IPS DF 19.7 (cell line): ENCODE measurements at places on chromosomes 12 and 14.

GRCh38 chr12:102962986-102963385 lies 5.5 kb downstream of the ASCL1 start:
- no peak for DNase-seq

DNA sequence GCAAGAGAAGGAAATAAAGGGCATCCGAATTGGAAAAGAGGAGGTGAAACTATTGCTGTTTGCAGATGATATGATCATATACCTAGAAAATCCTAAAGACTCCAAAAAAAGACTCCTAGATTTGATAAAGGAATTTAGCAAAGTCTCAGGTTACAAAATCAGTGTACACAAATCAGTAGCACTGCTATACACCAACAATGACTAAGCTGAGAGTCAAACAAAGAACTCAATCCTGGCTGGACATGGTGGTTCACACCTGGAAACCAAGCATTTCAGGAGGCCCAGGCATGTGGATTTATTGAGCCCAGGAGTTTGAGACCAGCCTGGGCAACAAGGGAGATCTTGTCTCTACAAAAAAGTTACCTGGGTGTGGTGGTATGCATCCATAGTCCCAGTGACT lies 188.7 kb upstream of the PLXNC1 start:
- DNase-seq: no peak

DNA sequence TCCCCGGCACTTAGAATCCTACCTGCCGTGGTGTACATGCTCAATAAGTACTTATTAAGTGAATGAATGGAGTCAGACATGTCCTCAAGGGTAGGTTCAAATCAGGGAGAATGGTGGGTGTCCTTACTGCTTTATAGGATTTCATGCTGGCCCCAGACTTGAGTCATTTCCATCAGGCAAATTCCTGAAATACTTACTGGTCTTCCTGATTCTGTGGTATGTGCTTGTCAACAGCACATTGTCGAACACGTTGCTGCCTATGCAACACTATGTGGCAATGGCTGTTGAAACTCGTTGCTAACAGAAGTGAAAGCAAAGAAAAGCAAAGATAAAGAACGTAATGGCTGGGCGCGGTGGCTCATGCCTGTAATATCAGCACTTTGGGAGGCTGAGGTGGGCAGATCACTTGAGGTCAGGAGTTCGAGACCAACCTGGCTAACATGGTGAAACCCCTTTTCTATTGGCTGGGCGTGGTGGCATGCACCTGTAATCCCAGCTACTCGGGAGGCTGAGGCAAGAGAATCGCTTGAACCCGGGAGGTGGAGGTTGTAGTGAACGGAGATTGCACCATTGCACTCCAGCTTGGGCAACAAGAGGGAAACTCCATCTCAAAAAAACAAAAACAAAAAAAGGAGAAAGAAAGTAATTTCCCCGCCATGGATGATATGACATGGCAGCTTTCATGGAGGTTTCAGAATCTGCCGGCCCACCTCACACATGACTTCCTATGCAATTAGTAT lies 214.9 kb downstream of the ZFP36L1 start:
- DNase-seq: no peak

GRCh38 chr14:106179761-106180160 lies 653.4 kb downstream of the TMEM121 start:
- no peak for DNase-seq

DNA sequence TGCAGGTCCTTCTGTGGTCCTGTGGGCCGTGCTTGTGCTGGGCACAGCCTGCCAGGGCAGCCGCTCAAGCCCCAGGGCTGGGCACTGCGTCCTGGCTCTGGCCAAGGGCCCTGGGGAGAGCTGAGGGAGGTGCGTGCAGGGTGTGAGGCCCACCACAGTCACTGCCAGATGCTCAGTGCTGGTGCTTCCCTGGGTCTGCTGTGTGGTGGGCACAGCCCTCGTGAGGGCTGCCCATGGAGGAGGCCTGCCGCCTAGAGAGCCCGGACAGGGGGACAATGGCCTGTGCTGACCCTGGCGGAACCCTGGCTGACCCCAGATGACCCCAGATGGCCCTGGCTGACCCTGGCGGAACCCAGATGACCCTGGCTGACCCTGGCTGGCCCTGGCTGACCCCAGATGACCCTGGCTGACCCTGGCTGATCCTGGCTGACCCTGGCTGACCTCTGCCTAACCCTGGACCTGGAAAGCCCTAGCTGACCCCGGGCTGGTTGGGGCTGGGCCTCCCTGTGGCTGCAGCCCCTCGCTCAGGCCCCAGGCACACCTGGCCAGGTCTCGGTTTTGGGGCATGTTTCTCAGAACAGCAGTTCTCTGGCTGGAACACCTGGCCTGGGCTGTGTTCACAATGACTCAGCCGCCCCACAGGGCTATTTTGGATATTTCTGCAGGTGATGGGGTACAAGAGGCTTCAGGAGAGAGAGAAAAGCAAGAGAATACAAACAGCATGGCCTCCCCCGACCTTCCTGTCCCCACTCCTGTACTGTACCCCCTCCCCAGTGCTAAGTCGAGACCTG lies 55.4 kb downstream of the TMEM121 start:
- DNase-seq: no peak

- DNase-seq: no peak
Measured at GRCh38 chr12:124216966-124217365, 77.9 kb upstream of the RFLNA start.
